ENCODE measurements at places on chromosomes 13 and 19.

DNA sequence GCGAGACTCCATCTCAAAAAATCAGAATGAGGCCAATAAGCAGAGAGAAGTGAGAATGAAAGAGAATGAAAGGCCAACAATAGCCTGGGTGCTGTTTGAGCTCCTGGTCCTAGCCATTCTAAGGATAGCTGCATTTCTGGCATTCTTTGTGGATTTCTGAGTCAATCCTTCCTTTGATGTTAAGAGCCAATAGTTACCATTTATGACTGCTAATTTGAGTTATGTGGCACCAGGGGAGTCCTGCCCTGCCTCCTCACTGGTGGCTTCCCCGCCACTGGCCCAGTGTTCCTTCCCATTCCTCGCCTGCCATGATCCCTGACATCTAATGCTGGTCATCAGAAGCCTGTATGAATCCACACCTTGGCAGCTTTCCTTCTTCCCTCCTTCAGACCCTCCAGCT lies 991.2 kb downstream of the UQCRFS1 start:
- DNase-seq, result no peak

DNA sequence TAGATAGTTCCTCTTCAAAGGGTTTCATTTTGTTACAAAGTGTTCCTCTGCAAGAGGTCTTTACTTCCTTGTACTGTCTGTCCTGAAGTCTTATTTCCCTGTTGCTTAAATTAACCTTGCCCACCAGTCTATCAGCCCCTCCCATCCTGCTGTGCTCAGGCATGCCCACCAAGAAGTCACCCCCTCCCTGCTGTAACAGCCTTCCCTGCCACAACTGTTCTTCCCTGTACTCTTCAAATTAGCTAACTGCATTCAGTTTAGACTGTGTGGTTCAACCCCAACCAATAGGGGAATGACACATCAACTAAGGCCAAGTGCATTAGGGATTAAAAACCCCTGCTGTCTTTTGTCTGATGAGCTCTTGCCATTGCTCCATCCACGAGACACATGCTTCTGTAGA lies 34.4 kb upstream of the ZNF562 start:
- no peak for DNase-seq

GRCh38 chr13:20128459-20128931 lies 32.4 kb downstream of the GJA3 start:
- DNase-seq, result no peak

GRCh38 chr19:11377756-11378155 lies 3.3 kb downstream of the SWSAP1 start:
- DNase-seq, result no peak

- no peak for DNase-seq
These were observed 15.2 kb upstream of the N4BP2L1 start for GRCh38 chr13:32443111-32443510.

DNA sequence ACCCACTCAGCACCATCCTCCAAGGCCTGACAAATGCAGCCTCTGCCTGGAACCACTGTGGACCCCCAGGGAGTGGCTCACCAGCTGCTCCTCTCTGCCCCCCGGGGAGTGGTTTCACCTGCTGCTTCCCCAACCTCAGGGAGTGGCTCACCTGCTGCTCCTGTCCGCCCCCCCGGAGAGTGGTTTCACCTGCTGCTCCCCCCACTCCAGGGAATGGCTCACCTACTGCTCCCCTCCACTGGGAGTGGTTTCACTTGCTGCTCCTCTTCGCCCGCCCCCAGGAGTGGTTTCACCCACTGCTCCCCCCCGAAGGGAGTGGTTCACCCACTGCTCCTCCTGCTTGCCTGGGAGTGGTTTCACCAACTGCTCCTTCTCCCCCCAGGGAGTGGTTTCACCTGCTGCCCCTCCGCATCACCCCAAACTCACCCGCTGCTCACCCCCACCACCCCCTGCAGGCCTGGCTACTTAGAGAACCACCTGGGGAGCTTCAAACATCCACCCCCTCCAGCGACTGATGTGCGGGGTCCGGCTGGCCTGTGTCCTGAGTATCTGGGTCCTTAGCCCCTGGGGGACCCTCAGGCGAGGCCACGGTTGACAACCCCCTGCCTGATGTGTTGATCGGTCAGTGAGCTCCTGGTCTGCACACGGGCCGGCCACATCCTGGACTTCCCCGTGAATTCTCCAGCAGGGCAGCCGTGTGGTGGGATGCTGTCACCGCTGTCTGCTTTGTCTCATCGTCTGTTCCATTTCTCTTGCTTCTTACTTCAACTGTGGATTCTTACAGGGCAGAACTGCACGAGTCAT lies 14.6 kb upstream of the TMEM255B start:
- DNase-seq, result peak; percentile 85

GRCh38 chr13:32113532-32113931 lies 82.0 kb downstream of the FRY start:
- DNase-seq, result no peak

DNA sequence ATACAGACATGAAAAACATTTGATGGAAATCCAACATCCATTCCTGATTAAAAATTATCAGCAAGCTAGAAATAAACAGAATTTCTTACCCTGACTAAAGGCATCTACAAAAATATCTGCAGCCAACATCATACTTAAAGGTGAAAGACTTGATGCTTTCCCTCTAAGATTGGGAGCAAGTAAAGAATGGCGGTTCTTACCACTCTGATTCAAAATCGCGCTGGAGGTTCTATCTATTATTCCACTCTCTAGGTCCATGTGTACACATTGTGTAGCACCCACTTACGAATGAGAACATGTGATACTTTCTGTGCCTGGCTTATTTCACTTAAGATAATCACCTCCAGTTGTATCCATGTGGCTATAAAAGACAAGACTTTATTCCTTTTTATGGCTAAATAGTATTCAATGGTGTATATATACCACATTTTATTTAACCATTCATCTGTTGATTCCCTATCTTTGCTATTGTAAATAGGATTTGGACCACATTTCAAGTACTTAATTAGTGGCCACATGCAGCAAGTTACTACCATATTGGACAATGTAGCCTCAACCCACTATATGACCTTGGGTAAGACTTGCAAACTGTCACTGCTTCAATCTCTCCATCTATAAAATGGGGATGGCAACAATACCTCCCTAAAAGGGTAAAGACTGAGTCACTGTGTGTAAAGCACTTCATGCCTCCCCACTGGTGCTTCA lies 38.4 kb upstream of the CYP2A7 start:
- DNase-seq, result no peak

GRCh38 chr13:112325142-112325808 lies 50.9 kb upstream of the SPACA7 start:
- DNase-seq, result no peak

All from NCI-H1417 treated with DMSO at 0.1 percent for 48 hours (cell line).